ENCODE measurements at places on chromosomes 3 and 15. TPM values are rescaled to one million over a fixed set of nuclear protein-coding genes. Genes with fewer than 3 reads are reported as not detected.

Gene TRAT1
- 4.3 TPM for polyA plus RNA-seq

Gene GNL3
- 64.0 TPM for polyA plus RNA-seq

Gene PROS1
- polyA plus RNA-seq: 0.26 TPM

Gene PHLDB2
- polyA plus RNA-seq: 1.4 TPM

Gene PLA2G4E
- polyA plus RNA-seq: not detected

Gene MON1A
- 12.1 TPM for polyA plus RNA-seq

Gene MBD4
- polyA plus RNA-seq: 123 TPM

Gene LRRIQ4
- polyA plus RNA-seq: not detected

Gene FGD5
- polyA plus RNA-seq: not detected

Gene QTRT2
- 25.4 TPM for polyA plus RNA-seq

Gene FILIP1L
- 1.1 TPM for polyA plus RNA-seq

Gene PCSK6
- polyA plus RNA-seq: 0.14 TPM

Gene CYFIP1
- 12.5 TPM for polyA plus RNA-seq

Gene SATB1
- 11.5 TPM for polyA plus RNA-seq

Gene GOLGA8K
- not detected for polyA plus RNA-seq
